ENCODE measurements at places on chromosomes 13 and 19. TPM values are rescaled to one million over a fixed set of nuclear protein-coding genes. Genes with fewer than 3 reads are reported as not detected.

DNA sequence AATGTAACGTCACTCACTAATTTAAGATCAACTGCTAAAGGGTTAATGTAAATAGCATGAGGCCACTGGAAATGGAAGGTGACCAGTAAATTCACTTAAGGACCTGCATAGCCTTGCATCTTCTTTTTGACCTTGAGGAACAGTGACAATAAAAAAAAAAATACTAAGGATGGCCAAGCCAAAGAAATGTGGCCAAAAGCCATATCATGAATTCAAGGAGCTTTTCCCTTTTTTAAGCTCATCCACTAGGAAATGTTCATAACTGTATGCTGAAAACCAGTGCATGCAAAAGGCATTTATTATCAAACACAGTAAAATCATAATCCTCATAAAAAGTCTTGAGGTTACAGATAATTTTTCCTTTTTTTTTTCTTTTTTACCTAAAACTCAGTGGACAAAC is 77.5 kb downstream of the LHFPL6 start:
- no peak for DNase-seq

Gene CEACAM4
- not detected for total RNA-seq

Gene PCP2
- 0.30 TPM for total RNA-seq

DNA sequence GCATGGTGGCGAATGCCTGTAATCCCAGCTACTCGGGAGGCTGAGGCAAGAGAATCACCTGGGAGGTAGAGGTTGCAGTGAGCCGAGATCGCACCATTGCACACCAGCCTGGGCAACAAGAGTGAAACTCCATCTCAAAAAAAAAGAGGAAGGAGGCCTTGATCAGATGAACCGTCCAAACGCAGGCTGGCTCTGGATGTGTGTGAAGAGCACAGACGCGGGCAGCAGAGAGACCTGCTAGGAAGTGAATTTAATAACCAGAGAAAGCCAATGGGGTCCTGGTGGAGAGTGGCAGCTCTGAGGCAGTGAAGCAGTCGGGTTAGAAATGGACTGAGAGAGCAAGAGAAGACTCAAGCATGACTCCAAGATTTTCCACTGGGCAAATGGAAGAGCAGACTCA is 136.5 kb downstream of the RNF17 start:
- no peak for DNase-seq

DNA sequence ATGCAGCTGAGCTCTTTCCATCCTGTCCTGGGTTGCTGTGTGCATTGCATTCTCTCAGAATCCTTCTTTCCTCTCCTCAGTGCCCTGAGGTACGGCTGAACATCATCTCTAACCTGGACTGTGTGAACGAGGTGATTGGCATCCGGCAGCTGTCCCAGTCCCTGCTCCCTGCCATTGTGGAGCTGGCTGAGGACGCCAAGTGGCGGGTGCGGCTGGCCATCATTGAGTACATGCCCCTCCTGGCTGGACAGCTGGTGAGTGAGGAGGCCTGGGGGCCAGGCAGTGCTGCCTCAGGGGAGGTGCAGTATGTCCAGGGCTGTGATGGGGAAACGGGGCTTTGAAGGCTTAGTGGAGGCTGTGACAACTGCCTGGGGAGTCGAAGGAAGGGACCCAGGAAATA is 29.8 kb downstream of the PPP2R1A start:
- no peak for DNase-seq

DNA sequence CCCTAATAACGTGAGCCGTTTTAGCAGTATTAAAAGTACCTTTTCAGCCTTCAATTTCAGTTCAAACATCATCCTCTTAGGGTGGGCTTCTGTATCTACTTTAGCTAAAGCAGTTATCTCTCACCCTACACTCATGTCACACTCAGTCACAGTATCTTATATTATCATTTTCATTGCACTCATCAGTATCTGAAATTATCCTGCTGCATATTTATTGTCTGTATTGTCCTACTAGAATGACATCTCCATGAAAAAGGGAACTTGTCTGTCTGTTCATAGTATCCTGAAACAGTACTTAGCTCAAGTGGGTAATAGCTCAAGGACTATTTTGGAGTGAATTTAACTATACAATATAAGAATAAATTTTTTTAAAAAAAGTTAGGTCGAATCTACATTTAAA is 19.9 kb upstream of the RFC3 start:
- no peak for DNase-seq

Gene VSTM1
- total RNA-seq, result not detected

GRCh38 chr13:97205982-97206381 is 16.2 kb upstream of the MBNL2 start:
- DNase-seq, result no peak

- DNase-seq, result no peak
Observed at GRCh38 chr19:56015756-56016155, 29.2 kb downstream of the NLRP5 start.

DNA sequence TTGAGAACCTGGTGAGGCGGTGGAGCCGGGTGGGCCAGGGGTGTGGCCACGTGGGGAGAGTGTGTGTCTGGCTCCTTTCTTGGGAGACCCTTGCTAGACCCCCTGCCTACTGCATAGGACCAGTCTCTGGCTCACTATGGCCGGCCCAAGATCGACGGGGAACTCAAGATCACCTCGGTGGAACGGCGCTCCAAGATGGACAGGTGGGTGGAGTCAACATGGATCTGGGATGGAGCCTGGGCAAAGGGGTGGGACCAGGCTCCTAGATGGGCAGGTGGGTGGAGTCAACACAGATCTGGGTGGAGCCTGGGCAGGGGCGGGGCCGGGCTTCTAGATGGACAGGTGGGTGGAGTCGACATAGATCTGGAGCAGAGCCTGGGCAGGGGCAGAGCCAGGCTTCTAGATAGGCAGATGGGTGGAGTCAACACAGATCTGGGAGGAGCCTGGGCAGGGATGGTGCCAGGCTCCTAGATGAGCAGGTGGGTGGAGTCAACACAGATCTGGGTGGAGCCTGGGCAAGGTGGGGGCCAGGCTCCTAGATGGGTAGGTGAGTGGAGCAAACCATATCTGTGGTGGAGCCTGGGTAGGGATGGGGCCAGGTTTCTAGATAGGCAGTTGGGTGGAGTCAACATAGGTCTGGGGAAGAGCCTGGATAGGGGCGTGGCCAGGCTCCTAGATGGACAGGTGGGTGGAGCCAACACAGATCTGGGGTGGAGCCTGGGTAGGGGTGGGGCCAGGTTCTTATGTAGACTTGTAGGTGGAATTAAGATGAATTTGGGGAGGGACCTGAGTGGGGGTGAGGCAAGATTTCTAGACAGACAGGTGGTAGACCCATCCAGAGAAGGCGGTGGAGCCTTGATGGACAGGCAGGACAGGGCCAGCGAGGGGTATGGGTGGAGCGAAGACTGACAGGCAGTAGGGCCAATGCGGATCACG is 56.5 kb downstream of the VAV1 start:
- peak; percentile 7 for DNase-seq

DNA sequence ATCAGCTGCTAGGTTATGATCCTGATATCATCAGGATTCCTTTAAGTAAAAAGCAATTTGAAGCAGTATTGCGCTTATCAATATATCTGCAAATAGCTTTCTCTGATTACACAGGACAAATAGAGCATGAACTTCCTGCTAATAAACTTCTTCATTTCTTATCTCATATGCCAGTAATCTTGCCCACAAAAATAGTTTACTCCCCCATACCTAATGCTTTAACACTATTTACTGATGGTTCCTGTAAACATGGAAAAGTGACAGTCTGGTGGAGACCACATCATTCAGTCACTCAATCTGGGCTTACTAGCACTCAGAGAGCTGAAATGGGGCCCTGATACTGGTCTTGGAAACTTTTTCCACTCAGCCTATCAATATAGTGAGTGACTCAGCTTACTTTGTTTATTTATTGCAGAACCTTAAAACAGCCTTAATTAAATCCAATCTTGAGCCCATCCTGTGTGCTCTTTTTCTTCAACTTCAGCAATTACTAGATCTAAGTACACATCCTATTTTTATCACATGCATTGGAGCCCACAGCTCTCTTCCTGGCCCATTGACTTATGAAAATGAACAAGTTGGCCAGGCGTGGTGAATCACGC is 1464.3 kb downstream of the UQCRFS1 start:
- no peak for DNase-seq

DNA sequence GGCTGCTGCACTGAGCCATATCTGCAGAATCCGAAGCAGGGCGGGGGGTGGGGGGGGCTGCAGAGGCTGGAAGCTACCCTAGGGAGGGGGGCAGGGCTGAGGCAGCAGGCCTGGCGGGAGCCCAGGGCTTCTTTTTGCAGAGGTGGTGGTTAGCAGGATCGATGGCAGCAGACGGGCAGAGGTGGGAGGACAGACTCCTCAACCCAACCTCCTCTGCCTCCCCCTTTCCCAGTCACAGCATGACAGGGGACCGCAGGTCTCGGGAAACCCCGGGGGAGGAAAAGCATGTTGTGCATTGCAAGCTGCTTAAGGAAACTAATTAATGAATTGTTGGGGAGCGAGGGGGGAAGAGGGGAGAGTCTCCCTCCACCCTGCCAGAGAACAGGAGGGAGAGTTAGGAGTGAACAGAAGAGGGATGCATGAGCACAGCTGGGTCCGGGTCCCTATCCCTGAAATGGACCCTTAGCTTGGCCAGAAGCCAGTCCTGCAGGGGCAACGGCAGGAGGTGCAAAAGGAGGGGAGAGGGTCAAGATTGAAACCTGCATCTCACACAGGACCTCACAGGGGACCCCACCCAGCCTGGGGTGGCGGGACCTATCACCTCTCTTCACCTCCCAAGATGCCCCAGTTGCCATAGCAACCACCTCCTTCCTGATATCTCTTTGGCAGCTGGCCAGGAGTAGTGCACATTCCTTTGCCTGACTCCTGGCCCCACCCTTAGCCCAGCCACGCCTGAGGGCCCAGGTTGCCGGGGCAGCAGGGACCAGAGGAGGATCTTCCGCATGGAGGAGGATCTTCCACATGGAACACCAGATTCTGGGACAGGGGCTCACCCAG is 1.8 kb downstream of the FXYD7 start:
- DNase-seq, result peak; percentile 54

Gene CACNG8
- total RNA-seq, result 0.17 TPM

- DNase-seq, result peak; percentile 73
Observed at GRCh38 chr19:3983936-3984583, 1.2 kb downstream of the EEF2 start.

Gene CCDC70
- total RNA-seq, result not detected

DNA sequence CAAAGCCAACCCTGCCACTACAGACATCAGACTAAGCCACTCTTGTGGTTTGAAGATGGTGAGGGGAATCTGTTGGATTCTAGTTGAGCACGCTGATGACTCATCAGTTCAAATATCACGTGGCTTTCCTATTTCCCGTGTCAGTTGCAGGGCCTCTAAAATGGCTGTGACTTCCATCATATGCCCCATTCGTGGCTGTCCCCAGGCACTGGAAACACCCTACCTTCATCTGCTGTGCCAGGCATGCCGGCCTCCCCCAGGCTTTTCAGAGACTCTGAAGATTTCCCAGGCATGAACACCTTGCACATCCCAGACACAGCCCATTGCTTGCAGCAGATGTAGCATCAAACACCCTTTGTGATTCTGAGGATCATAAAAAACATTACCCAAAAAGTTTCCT is 659.9 kb downstream of the UQCRFS1 start:
- no peak for DNase-seq

GRCh38 chr19:3335431-3336350 is 30.7 kb upstream of the NFIC start:
- peak; percentile 67 for DNase-seq

- DNase-seq, result no peak
Observed at GRCh38 chr13:33287142-33287882, 1.8 kb upstream of the STARD13 start.

Gene LGALS7
- not detected for total RNA-seq

DNA sequence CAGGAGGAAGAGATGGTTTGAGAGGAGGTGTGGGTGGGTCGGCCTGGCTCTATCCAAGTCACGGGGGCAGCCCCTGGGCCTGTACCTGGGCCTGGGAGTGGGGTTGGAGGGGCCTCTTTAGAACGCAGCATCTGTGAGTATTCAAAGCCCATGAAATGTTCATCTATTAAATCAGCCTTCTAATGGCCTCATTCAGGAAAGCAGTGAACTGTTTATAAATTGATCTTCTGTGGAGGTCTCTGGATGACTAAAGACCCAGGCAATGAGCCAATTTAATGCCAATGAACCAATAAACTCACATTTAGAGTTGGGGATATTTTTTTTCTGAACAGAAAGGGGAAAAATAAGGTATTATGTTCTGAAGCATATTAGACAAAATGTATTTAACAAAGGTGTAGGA is 19.9 kb upstream of the GGACT start:
- DNase-seq, result no peak

DNA sequence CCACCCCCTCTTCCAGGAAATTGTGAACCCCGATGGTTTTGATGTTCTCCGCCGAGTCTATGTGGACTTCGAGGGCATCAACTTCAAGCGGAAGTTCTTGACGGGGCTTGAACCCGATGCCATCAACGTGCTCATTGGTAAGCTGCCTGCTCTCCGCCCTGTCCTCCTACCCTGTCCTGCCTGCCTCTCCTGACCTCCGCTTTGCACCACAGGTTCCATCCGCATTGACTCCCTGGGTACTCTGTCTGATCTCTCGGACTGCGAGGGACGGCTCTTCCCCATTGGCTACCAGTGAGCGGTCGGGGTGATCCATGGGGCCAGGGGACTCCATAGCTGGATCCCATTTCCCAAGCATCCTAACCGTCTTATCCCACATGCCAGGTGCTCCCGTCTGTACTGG is 11.9 kb downstream of the IGFLR1 start:
- DNase-seq, result no peak

Gene SLC10A2
- not detected for total RNA-seq

DNA sequence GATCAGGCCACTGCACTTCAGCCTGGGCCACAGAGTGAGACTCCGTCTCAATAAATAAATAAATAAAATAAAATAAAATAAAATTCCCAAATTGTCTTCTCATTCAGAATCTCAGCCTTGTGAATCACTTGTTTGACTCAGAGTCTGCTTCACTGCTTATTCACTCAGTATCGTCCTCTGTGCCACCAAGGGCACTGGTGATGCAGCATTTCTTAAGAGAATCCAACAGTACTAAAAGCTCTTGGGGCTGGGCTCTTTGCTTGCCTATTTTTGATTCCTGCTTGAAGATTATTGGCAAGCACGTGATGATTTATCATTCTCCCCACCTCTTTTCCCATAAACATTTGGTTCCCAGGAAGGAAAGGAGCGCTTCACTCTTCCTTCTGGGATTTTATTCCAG is 54.8 kb upstream of the HMGB1 start:
- peak; percentile 57 for DNase-seq

DNA sequence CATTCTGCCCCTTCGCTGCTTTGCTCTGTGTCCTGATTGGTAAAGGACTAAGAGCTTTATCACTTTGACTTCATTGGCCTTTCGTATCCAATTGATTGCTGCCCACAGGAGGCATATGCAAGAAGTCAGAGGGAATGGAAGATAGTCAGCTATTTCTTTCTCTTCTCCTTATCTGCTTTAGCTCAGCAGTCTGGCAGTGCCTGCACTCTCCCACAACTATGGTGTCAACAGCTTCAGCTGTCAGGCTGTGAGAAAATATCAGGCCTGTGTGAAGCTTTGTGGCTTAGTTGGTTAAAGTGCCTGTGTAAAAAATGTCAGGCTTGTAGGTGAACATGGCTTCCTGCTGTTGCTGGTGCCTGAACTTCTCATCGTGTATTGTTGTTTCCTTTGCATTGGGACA is 243.0 kb downstream of the PCDH17 start:
- DNase-seq, result no peak

DNA sequence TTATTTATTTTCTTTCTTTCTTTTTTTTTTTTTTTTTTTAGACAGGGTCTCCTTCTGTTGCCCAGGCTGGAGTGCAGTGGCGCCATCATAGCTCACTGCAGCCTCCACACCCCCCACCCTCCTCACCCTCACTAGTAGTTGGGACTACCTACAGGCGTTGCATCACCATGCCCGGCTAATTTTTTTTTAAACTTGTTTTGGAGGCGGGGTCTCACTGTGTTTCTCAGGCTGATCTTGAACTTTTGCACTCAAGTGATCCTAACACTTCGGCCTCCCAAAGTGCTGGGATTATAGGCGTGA is 33.6 kb downstream of the GJA3 start:
- DNase-seq, result peak; percentile 29

- no peak for DNase-seq
Observed at GRCh38 chr13:60756306-60756705, 359.3 kb downstream of the TDRD3 start.

Measured in renal cortical epithelial cell (primary cell).